Kidney epithelial cell (primary cell): ENCODE measurements at places on chromosomes 5 and 9. TPM values are rescaled to one million over a fixed set of nuclear protein-coding genes. Genes with fewer than 3 reads are reported as not detected.

The GEMIN5 gene
- 14.7 and 16.3 TPM in 2 replicates for total RNA-seq

The SPATA31A6 gene
- not detected in 2 replicates for total RNA-seq

The MGAT1 gene
- 88.5 and 95.4 TPM in 2 replicates for total RNA-seq

GRCh38 chr5:149550594-149551226 lies 529 bp downstream of the CSNK1A1 start:
- no peak for DNase-seq

- DNase-seq, result no peak
Observed at GRCh38 chr9:11338130-11338529, 725.3 kb upstream of the PTPRD start.

DNA sequence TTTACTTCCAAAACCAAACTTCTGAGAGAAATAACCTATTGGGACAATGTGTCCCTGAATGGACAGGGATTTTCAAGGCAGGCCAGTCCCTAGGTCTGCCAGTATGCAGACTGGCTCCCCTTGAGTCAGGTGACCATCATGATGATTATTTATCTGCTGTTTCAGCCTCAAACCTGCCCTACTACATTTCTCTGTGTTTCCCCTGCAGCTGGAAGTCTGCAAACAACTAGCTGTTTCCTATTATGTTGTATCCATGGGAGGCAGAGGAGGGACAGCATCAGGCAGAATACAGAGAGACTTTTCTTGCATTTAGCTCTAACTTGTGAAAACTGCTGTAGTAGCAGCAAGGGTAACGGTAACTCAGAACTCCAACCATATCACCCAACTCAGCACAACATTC lies 36.2 kb upstream of the IFNK start:
- DNase-seq, result no peak
